ENCODE measurements at places on chromosomes 6 and 20.
A peak's percentile ranks its signal among the peaks of the same experiment; 100 is the strongest.

DNA sequence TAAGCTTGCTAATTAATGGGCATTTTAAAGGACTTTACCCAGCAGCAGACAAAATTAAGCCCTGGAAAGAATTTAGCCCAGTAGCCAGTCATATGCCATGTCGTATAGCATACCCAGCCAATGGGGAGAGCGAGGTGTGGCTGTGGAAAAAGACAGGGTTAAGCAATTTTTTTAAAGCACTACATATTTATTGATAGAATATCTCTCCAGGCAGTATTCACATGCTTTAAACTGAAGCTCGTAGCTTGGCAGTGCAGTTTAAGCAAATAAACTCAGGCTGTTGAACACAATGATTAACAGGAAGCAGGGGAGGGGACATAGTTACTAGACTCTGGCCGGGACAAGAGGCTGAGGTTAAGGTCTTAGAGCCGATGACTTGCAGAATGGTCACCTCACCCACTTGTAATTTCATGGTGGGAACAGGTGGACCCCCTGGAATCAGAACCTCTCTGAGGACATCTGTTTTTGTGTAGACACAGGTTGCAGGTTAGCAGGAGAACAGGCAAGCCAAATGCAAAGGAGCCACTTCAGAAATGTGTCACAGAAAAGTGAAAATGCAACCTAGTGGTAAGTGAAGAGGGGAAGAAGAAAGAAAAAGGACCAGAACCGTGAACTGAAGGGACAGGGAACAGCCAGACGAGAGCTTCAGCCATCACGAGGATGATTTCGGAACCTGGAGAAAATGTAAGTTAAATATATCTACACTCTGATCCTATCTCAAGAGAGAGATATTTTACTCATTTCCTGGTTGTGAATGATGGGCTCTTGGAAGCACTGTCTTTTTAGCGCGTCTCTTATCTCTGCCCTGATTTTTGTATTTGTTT, 7.2 kb downstream of the GCNT2 start:
- no peak for DNase-seq

- DNase-seq: no peak
These were observed 47.8 kb upstream of the NXT1 start for GRCh38 chr20:23302801-23303200.

DNA sequence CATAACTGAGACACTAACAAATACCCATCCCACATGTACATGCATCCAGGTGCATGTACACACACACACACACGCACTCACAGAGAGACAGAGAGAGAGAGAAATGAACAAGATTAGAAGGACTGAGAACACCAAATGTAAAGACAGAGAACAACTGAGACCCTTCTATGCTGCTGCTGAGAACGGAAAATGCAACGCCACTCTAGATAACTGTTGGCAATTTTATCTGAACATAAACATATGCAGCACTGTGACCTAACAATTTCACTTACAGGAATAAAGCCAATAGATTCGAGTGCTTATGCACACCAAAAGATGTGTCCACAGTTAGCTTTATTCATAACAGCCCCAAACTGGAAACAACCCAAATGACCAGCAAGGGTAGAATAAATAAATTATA, 103.8 kb upstream of the LY86 start:
- no peak for DNase-seq

DNA sequence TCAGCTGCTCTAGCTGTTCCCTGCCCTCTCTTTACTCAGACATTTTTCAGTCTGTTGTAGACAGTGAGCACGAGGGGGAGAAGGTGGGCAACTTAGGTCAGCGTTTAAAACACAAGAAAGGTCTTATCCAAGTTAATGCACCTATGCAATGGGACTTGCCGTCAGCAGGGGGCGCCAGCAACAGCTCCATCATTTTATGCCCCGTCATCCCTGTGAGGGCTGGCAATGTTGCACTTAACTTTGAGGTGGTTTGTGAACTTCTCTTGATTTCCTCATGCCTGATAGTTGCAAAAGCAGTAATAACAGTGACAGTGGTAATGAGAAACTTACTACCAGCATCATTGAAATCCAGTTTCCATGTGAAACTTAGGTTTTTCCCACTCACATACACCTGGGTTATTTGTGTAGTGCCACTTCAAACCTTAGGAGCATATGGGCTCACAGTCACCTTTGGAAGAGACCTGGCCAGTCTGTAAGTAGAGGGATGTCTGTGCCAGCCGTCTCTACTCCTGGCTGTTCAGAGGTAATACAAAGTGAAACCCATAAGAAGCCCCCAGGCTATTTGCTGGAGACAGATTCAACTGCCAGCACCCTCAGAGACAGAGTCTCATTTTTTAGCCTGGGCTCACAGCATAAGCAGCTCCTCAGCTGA, 44.9 kb upstream of the ID1 start:
- peak; percentile 95 for DNase-seq

GRCh38 chr6:125656287-125656870, 93.1 kb upstream of the HEY2 start:
- DNase-seq: no peak

- DNase-seq: peak; percentile 54
These were observed 27.4 kb upstream of the IGF2R start for GRCh38 chr6:159941286-159942113.

DNA sequence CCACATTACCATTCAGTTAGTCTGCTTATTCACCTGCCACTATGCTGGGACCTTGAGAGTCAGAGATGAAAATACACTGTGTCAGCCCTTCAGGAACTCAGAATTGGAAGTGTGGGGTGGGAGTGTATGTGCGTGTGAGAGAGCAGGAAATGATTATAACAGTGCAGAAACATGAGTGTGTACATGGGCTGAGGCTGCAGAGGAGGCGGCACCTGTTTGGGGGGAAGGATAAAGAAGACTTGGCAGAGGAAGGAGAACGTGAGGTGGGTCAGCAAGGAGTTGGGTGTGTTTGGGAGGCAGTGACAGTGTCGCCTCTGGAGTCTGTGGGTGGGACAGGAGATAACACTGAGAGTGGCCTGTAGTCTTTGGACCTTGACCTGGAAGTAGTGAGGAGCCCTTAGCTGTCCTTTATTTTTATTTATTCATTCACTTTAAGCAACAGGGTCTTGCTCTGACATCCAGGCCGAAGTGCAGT, 3.1 kb downstream of the CHMP4B start:
- peak; percentile 37 for DNase-seq

DNA sequence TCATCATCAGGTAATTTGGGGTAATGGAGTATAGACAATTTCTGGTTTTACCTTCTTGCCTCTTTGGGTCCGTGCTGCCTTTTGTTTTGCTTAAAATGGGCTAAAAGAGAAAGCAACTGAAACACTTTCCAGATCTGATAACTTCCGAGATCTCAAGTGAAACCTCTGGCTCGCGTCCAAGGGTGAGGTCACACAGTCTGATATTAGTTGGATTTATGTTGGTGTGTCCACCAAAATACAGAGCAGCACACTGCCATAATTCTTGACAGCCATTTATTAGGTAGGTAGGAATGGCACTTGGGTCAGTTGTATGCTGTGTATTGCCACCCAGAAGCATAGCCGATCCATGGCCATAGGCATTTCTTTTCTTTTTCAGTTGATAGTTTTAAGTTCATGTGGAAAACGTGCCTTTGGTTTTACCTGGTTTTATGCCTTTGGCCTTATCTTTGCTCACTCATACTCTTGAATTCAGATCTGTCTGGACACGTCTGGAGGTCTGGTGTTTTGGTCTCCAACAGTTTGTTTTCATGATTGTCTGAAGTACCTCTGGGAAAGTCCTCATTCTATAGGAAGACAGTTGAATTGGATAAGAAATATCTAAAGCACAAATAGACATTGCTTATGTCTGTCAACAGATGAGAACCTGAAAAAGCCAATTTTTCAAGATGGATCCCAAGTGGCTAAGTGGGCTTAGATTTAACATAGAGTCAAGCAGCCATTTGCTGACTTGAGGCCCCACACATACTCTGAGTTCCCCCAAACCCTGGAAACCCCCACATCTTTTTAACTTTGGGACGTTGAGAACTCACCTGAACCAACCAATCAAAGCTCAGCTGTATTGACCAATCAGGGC, 320.8 kb downstream of the SOX4 start:
- DNase-seq: no peak

DNA sequence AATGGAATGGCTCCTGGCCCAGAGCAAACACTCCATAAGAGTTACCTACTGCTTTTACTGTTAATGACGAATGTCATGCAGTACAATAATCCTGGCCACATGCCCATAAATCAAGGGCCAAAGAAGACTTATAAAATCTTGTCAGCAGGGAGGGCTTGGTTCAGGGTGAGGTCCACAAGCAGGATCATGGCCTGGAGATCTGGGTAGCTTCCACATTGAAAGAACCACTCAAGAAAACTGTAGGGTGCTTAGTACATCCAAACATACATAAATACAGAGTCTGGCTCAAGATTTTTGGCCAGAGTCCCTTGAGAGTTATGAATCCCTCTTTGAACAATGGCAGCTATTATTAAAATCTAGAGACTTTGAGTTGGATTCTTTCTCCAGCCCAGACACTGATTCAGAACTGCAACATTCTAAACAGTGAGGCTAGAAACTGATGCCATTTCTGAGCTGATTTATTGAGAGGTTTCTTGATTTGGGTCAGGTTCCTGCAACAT, 188.7 kb downstream of the CDC5L start:
- peak; percentile 83 for DNase-seq

DNA sequence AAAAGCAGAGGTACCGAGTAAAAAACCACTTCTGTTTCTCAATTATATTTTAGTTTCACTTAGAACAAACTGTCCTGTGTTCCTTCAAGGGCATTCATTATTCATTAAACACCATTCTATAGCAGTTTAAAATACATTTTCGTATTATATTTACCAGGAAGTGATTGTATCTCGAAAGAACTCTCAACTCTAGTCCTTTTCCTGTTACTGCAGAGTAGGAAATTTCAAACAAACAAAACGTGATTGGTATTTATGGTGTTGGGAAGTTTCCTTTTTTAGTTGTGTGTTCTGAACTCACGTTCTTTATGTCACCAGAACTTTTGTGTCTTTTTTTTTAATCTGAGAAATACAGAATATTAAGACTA, 139.5 kb upstream of the BTBD3 start:
- DNase-seq: peak; percentile 18

DNA sequence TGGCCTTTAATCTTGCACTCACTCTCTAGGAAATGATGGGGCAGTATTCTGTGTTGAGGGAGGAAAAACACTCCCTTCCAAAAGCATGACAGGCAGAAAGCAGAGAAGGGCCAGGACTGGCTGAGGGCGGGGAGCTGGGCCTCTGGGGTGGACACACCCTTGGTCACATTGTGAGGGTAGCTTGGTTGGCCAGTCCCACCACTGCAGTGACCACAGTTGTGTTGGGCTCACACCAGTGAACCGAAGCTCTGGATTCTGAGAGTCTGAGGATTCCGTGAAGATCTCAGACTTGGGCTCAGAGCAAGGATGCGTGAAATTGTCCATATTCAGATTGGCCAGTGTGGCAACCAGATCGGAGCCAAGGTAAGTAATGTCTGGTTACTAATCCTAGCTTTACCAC, at the start of gene TUBB1:
Gene TUBB1 (plus strand): TSS at position 213 of the 400 bp plus-strand sequence. CDS start 94 bp downstream, at position 307.
- no peak for DNase-seq

GRCh38 chr6:164660781-164661180, 648.6 kb downstream of the C6orf118 start:
- DNase-seq: no peak

DNA sequence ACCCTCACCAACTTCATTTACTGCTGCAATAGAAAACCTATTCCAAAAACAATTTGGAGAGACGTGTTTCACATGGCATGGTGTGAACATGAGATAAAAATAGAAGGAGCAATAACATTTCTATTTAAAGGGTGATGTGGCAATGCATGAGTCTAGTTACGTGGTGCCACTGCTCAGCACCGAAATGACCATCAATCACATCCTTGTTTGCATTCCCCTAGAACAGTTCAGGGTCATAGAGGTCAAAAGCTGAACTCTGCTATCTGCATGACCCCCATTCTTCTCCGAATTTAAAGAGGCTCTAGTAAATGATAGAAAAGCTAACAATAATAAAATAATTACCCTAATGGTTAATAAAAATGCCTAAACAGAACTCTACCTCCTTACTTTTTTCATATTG, 29.5 kb downstream of the ROS1 start:
- DNase-seq: peak; percentile 4

DNA sequence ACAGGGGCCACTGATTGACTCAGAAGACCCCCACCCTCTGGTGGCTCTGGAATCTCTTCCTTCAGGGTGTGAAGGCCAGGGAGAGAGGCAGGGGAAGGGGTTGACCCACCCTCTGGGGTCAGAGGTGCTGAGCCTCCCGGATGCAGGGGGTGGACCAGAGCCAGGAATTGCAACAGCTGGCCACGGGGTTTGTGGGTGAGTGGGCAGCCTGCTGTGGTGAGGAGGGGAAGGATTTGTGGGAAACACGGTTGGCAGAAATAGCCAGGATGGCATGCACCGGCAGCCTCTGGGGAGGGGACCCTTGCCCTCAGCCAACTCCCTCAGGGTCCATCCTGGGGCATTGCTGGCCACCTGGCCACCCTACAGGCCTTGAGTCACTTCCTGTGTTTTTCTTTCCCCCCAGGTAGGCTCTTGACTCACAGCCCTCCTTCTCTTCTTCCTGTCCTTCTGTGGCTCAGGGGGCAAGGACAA, 92.8 kb downstream of the MRPL14 start:
- DNase-seq: no peak

GRCh38 chr6:157096105-157096504, 227.2 kb downstream of the TMEM242 start:
- DNase-seq: no peak

DNA sequence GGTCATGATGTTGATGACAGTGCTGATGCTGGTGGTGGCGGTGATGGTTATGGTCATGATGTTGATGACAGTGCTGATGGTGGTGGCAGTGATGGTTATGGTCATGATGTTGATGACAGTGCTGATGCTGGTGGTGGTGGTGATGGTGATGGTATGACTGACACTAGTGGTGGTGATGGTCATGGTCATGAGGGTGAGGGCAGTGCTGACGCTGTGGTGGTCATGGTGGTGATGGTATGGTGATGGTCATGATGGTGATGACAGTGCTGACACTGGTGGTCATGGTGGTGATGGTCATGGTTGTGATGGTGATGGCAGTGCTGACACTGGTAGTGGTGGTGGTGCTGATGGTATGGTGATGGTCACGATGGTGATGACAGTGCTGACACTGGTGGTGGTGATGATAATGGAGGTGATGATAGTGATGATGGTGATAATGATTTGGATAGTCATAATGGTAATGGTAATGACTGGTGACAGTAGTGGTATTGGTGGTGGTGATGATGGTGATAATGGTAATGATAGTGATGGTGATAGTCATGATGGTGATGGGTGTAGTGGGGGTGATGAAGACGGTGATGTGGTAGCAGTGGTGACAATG, 206.2 kb downstream of the CDH4 start:
- DNase-seq: no peak

GRCh38 chr20:53947501-53948195, 122.7 kb downstream of the BCAS1 start:
- DNase-seq: no peak

GRCh38 chr6:169623975-169624374, 77.9 kb downstream of the WDR27 start:
- DNase-seq: no peak

- DNase-seq: no peak
These were observed 438.0 kb upstream of the IMPG1 start for GRCh38 chr6:76510489-76510888.

DNA sequence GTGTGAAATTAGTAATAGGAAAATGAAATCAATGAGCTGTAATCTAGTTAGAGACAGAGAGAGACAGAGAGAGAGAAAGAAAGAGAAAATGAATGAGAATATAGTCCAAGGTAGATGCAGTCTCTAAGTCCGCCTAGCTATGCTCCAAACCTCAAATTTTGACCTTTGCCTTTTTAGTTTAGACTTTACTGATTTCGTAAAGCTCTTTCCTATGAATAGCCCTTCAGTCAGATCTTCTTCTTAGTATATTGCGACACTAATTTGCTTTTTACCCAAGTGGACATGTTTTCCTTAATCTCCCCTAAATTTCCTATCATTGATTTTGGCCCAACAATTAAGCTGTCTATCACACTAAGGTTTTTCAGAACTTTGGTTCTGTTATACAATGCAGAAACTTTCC, 49.5 kb downstream of the TFAP2D start:
- peak; percentile 2 for DNase-seq
